ENCODE measurements at places on chromosomes 7 and 10.

- no peak for DNase-seq
Measured at GRCh38 chr10:12579954-12580858, 230.9 kb downstream of the CAMK1D start.

GRCh38 chr7:121329191-121330052 is 622 bp downstream of the WNT16 start:
- DNase-seq: no peak

DNA sequence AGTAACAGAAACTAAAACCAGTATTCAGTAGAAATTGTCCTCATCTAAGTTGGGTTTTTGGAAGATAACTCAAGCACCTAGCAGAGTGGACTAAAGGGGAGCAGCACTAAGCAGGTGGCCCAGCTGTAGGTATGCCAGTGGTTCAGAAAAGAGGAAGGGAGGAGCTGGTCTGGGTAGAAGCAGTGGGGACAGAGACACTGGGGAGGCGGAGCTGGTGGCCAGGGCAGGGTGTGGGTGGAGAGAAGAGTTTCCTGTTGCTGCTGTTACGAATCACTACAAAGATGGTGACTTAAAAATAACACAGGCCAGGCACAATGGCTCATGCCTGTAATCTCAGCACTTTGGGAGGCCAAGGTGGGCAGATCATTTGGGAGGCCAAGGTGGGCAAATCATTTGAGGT is 136.2 kb downstream of the WDR11 start:
- no peak for DNase-seq

- DNase-seq: no peak
Measured at GRCh38 chr10:133159950-133160825, at the start of gene KNDC1. TSS of gene KNDC1 (plus strand) at chr10:133160219. CDS start at chr10:133160468, 249 bp downstream.

GRCh38 chr10:121312587-121312986 is 285.7 kb downstream of the FGFR2 start:
- no peak for DNase-seq

- no peak for DNase-seq
Measured at GRCh38 chr10:61089251-61089650, 145.3 kb upstream of the RHOBTB1 start.

GRCh38 chr10:116030576-116030975 is 242.4 kb downstream of the GFRA1 start:
- DNase-seq: no peak

DNA sequence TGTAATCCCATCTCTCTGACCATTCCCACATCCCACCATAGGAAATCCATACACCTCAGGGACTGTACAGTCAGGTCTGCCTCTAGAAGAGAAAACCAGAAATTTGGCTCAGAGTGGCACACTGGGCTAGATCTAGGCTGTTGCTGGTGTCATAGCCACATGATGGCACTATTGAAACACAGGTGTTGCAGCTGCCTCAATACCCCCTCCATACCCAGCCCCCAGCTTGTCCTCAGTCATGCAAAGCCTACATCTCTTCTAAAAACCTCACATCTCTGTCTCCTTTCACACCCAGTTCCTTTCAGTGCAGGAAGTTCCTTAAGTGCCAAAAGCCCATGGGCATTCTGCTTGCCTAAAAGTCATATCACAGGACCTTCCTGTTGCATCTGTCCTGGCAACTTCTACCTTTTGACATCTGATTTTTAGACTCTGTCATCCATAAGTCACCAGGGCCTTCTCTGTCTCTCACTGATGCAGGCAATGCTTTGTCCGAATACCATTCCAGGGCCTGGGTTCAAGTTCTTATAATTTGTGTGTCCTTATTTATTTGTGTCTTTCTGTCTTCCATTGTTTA is 27.0 kb upstream of the HIBADH start:
- no peak for DNase-seq

DNA sequence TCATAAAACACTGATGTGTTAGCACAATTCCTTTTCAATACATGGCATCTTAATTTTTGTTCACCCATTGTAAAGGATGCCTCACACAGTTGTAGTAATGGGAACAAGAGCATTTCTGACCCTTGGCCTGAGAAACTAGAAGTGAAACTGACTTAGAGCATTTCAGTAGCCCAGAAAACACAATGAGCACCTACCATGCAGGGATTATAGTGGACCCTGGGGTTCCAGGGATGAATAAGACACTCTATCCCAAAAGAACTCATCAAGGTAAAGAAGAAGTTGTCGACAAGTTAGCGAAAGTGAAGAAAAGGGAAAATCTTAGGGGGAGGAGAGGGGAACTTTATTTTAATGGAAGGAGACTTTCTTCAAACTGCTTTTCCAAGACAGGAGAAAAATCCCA is 125.6 kb downstream of the NT5C2 start:
- DNase-seq: no peak

- DNase-seq: no peak
Measured at GRCh38 chr10:38093816-38094157, 350 bp upstream of the ZNF37A start.

- no peak for DNase-seq
Measured at GRCh38 chr7:21941611-21942141, 4.0 kb downstream of the CDCA7L start.

GRCh38 chr10:3785851-3786271 is 852 bp upstream of the KLF6 start:
- DNase-seq: no peak

DNA sequence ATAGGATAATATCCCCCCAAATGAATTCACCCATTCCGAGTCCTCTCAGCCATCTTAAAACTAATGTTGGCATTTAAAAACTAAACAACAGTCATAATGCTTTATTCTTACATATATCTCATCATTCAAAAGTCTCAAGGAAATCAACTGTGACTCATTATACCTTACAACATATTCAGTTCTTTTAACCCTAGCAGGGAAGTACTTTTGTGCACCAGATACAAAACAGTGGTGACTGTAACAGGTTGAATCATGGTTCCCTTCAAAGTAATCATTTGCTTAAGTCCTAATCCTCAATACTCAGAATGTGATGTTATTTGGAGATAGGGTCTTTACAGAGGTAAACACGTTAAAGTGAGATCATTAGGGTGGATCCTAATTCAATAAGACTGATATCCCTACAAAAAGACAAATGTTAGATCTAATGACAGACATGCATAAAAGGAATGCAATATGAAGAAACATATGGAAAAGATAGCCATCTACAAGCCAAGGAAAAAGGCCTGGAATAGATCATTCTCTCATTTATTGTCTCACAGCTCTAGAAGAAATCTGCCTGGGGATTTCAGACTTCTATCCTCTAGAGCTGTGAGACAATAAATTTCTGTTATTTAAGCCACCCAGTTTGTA is 42.3 kb downstream of the RELN start:
- DNase-seq: no peak

- no peak for DNase-seq
Measured at GRCh38 chr7:27966219-27966780, 214.3 kb downstream of the JAZF1 start.

DNA sequence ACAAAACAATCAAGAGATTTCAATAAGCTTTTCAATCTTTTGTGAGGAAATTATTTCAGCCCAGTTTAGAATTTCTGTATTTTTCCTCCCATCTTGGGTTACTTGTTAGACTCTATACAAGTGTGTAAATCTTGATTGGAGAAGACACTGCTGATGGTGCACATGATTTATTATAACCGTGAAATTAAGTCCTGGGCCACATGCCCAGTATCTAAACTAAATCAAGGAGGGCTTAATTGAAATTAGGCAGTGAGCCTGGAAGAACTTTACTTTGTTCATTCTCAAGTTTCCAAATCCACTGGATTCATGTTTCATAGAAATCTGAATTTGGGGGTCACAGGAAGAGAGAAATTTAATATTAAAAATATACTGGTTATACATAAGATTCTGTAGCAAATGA is 44.5 kb downstream of the CSTF2T start:
- DNase-seq: no peak

GRCh38 chr10:112898540-112899390 is 51.3 kb upstream of the TCF7L2 start:
- no peak for DNase-seq
